Right hindlimb (tissue), 1 donor: ENCODE measurements at places on chromosomes 4 and X.
A peak's percentile ranks its signal among the peaks of the same experiment; 100 is the strongest.

DNA sequence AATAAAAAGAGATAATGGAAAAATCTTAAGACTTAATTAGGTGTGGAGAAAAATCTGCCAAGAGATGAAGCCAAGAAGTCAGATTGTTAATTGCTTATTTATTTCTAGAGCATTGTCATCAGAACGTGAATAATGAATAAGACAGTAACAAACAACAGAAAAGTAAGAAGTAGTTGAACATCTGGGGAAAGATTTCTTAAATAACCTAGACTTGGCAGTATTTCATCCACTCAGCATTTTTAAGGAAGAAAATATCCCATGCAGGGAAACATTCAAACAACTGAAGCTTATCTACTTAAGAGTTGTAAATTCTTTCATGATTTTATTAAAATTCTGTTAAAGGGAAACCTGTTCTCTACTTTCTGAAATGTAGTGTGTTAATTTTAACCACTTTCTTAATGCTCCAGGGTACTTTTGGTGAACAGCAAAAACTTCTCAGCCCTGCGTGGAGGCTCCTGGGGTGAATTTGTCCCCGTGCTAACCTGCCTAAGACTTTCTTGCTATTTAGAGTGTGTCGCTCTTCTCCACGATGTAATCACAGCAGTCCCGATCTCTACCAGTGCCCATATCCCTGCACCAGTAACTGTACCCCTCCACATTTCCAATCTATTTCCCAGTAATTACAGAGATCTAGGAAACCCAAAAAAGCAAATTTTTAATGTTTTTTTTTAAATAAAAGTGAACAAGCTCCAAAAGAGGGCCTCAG, 124.6 kb downstream of the CORIN start:
- no peak for DNase-seq

- DNase-seq: no peak
Observed at GRCh38 chrX:1351981-1352714, 15.6 kb downstream of the IL3RA start.

GRCh38 chr4:6499238-6499600, 26.8 kb upstream of the PPP2R2C start:
- DNase-seq: no peak

- no peak for DNase-seq
Observed at GRCh38 chrX:2370456-2370855, 130.3 kb downstream of the DHRSX start.

- DNase-seq: peak; percentile 41
Observed at GRCh38 chr4:112403101-112403945, 106.2 kb downstream of the ALPK1 start.

DNA sequence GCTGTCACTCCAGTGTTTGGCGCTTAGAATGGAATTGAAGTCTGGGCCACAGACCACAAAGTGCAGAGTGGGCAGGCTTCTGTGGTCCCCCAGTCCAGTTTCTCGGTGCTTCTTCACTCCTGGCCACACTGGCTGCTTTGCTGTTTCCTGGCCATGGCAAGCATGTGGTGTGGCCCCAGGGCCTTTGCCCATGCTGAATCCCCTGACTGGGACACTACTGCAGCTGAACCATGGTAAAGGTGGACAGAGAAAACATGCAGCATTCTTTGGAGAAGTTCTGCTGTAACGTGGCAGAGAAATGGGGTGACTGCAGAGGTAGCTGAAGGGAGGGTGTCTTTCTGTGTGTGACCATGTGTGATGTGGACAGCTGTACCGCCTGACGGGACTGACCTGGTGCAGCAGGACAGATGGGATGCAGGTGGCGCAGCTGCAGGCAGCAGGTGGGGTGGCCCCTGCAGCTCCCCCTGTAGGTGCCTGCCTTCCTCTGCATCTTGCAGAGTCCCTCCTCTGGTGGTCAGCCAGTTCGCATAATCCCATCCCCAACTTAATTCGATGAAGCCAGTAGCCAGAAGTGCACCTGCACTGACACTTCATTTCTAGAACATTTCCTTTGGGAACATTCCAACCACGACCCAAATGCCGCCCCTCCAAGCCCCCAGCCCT, 13.2 kb upstream of the S100P start:
- DNase-seq: no peak

DNA sequence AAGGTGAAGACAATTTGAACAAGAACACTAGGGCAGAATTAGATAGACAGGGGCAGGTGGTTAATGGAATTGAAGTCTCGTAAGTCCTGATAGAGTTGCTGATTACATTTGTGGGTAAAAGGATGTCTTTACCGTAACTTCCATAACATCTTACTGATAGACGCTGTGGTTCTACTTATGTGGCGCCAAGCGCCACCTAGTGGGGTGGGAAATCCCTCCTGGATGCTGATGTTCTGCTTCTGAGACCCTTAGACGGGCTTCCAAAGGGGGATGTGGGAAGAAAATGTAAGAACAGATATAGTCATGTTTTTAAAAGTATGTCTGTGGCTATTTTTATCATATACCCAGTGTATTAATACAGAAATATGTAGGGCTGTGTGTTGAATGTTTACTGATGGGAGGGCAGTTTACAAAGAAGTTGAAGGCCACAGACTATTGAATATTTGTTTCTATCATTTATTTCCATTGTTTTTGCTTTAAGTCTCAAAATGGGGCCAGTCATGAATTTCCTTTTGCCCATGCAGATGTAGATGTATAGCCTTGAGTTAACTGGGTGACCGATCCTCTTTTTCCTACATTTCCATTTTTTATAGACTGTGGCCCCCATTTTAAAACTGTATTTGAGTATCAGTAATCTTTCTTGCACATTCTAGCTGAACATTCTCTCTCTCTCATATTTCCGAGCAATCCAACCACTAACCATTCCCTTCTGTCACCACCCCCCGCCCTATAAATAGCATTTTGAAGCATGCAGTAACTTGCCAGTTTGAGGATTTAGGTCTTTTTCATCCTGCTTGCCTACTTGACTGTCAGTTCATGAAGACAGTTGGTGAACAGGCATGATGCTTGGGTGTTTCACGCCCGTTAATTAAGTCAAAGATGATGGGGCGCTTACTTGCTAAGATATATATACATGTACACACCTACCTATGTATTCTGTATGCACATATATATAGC, 12.1 kb upstream of the TLR8 start:
- DNase-seq: no peak

- no peak for DNase-seq
Observed at GRCh38 chr4:3781997-3782930, 16.1 kb downstream of the ADRA2C start.

DNA sequence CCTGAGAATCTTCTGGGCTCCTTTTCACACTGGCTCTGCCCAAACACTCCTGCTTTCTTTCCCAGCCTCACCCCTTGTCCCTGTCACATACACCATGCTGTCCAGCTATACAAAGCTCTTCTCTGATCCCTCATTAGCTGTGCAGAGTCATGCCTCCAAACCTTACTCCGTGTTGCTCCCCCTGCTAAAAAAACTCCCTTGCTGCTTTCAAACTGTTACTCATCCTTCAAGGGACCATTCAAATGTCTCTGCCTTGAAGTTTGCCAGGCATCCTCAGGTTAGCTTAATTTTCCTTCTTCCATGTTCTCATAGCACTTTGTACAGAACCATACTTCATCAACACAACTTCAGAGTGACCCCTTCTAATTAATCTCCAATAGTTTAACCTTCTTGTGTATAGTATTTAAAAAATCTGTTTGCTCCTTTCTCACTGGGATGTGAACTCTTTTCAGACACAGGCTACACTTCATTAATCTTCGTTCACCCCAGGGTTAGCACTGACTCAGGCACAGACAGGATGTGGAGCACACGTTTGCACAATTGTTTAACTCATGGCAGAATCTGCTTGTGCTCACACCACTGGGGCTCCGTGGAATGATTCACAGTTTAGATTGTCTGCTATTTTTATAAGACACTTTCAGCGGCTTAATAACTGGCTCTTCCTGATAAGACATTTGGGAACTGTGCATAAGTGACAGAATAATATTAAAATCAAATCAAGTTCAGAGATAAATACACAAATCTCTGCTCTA, 21.4 kb upstream of the SEL1L3 start:
- no peak for DNase-seq

- DNase-seq: no peak
Observed at GRCh38 chr4:108829966-108830492, 67.2 kb upstream of the ETNPPL start.

DNA sequence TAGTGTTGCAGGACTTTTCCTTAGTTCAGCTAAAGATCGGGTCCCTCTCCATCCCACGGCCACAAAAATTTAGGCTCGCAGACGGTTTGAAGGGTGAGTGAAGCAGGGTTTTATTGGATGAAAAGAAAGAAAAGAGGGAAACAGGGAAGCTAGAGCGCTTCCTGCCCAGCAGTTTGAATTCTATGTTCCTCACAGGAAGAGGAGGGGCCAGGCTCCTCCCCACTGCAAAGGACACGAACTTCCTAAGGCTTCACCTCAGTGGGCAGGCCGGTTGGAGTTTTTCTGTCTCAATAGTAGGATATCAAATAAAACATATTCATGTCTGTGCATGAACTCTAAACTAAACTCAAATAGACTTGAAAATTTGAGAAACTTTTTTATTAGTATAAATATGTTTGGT, 27.4 kb downstream of the DAPP1 start:
- no peak for DNase-seq

DNA sequence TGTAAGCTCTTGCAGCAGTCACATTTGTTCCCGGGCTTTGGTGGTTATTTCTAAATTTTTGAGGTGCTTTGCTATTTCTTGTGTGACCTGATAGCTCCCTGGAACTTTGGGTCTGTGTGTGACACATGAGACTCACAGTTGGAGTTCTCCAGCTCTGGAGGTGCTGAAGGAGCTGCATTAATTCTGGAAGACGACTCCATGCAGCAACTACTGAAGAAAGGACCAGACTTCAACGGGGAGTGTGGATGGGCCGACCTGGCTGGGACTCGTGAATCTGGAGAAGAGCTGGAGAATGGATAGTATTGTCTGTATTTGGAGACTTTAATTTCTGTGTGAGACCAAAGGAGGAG, 1.5 kb downstream of the MRFAP1 start:
- no peak for DNase-seq

GRCh38 chr4:137861682-137862081, 329.4 kb upstream of the PCDH18 start:
- DNase-seq: no peak

DNA sequence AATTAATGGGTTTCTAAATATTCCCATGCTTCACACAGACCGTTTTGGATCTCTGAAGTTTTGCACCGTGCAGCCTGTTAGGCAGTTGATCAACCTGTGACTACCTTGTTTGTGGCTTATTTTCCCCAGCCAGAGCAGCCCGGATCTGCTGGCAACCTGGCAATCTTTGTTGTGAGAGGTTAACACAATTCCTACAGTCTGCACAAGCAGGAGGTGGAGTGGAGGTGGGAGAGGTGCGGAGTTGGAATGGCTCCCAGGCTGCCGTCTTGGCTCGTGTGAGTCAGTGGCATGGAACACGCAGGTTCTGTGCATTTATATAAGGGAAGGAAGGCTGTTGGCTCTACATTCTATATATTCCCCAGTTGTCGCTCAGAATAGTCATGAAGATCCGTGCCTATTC, 70.9 kb upstream of the STOX2 start:
- no peak for DNase-seq

DNA sequence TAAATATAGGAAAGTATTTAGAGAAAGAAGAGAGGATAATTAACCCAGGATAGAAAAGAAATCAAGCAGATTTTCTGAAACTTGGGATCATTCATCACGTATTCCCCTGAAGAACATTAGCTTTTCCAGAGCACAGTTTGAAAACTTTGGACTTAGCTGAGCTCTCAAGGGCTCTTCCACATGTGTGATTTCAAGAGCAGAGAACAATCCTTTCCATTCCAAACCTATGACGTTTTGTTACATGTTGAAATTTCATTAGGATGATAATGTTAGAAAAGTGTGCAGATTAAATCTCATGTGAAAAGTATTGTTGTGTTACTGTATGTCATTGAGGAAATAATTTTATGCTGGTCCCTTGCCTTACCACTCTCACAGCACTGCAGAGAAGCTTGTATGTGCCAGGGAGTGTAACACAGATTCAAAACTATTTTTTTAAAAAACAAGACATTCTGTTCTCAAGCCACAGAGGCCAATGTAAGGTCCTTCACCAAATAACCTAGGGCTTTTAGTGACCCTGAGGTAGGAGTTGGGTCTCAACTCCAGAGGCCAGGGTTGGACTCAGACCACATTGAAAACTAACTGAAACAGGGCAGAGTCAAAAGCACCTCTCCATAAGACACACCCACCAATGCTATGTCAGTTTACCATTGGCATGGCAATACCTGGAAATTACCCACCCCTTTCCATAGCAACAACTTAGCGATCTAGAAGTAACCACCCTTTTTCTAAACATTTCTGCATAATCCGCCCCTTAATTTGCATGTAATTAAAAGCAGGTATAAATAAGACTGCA, 141.3 kb downstream of the ANXA5 start:
- DNase-seq: no peak

DNA sequence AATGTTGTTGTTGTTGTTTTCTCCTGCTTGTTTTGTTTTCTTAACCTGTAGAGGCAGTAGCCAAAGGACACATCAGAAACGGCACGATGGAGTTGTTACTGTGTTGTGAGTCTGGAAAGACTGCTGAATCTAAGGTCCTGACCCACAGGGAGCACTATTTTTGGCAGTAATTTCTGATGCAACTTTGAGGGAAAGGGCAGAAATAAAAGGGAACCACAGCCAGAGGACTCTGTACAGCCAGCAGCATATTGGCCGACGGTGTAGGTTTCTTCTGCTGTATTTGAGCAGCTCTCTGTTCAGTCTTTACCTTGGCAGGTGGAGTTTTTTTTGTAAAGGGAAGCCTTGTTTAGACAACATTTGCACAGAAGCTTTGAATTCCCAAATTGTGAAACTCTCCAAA, 203.0 kb upstream of the GPR101 start:
- no peak for DNase-seq

DNA sequence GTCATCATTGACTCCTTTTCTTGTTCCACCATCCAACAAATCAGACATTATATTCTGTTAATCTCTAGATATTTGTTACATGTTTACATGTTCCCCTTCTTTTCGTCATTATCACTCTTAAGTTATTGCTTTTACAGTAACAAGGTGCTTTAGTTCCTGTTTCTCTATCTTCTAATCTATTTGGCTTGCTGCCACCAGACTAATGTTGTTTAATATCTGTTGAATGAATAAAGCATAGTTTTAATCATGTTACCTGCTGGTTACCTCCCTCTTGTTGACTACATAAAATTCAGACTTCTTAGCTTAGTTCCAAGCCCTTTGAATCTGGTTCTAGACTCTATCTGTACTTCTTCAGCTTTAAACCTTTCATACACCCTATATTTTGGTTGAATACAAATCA, 129.8 kb upstream of the TRIM2 start:
- DNase-seq: no peak

GRCh38 chrX:154749856-154750255, 1.0 kb downstream of the GAB3 start:
- DNase-seq: peak; percentile 25

- no peak for DNase-seq
Observed at GRCh38 chr4:110106931-110107296, 91.5 kb downstream of the ELOVL6 start.

DNA sequence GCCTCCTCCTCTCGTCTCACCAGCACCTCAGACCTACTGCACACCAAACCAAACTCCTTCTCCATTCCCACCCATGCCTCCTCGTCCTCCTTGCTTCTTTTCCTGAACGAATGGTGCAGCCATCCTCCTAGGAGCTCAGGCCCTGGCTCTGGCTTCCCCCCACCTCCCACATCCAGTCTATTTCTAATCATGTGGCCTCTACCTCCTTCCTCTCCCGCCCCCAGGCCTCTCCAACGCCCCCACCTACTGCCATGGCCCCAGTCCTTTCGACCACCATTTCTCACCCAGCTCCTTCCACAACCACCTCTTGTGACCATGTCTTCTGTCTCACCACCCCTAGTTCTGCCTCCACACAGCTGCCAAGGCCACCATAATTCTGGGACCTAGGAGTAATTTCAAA, 127.1 kb downstream of the PJA1 start:
- DNase-seq: no peak

GRCh38 chrX:51860679-51861078, 32.7 kb upstream of the MAGED1 start:
- DNase-seq: peak; percentile 19
